ENCODE measurements at places on chromosomes 2 and 18. TPM values are rescaled to one million over a fixed set of nuclear protein-coding genes. Genes with fewer than 3 reads are reported as not detected.

IL36G gene
- total RNA-seq = not detected

- no peaks in the 10 kb centered on the region for H3K4me1 ChIP-seq
- no peaks in the 10 kb centered on the region for H3K27me3 ChIP-seq
- no peak for ATAC-seq
- peaks cover 13% of the 10 kb centered on the region for H3K36me3 ChIP-seq
- no peak overlapping the region for H3K27ac ChIP-seq
Measured at GRCh38 chr2:39350658-39351057, 86.4 kb downstream of the MAP4K3 start.

DNA sequence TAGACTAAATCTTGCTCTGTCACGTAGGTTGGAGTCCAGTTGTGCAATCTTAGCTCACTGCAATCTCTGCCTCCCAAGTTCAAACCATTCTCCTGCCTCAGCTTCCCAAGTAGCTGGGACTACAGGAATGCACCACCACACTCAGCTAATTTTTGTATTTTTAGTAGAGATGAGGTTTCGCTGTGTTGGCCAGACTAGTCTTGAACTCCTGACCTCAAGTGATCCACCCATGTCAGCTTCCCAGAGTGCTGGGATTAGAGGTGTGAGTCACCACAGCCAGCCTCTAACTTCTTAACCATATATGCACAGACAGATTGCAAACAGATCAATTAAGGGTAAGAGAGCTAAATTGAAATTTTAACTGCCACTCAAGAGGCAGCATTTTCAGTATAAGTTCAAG lies 22.1 kb upstream of the CNGA3 start:
- H3K4me1 ChIP-seq = no peaks in the 10 kb centered on the region
- peaks cover 27% of the 10 kb centered on the region for H3K27me3 ChIP-seq
- no peaks in the 10 kb centered on the region for H3K36me3 ChIP-seq
- no peak overlapping the region for H3K4me3 ChIP-seq

SCYGR8 gene
- not detected for total RNA-seq

HADHB gene
- total RNA-seq = 86.2 TPM

- H3K4me1 ChIP-seq = no peaks in the 10 kb centered on the region
- H3K27me3 ChIP-seq = peaks cover 15% of the 10 kb centered on the region
- H3K36me3 ChIP-seq = no peaks in the 10 kb centered on the region
- H3K4me3 ChIP-seq = no peak overlapping the region
Measured at GRCh38 chr2:232887171-232887850, 17.2 kb downstream of the SNORC start.

GRCh38 chr2:96913117-96913397 lies 43.2 kb upstream of the SEMA4C start:
- no peak for ATAC-seq
- peak overlapping the region; percentile 91 for H3K27ac ChIP-seq
- H3K4me1 ChIP-seq = peaks cover 35% of the 10 kb centered on the region
- peak overlapping the region; percentile 81 for H3K4me3 ChIP-seq
- no peaks in the 10 kb centered on the region for H3K27me3 ChIP-seq
- H3K36me3 ChIP-seq = no peaks in the 10 kb centered on the region

SEMA4F gene
- total RNA-seq = 6.5 TPM

ACVR1C gene
- 1.1 TPM for total RNA-seq

CTDSP1 gene
- 126 TPM for total RNA-seq

SEPTIN10 gene
- 3.0 TPM for total RNA-seq

REG1B gene
- total RNA-seq = not detected

DNA sequence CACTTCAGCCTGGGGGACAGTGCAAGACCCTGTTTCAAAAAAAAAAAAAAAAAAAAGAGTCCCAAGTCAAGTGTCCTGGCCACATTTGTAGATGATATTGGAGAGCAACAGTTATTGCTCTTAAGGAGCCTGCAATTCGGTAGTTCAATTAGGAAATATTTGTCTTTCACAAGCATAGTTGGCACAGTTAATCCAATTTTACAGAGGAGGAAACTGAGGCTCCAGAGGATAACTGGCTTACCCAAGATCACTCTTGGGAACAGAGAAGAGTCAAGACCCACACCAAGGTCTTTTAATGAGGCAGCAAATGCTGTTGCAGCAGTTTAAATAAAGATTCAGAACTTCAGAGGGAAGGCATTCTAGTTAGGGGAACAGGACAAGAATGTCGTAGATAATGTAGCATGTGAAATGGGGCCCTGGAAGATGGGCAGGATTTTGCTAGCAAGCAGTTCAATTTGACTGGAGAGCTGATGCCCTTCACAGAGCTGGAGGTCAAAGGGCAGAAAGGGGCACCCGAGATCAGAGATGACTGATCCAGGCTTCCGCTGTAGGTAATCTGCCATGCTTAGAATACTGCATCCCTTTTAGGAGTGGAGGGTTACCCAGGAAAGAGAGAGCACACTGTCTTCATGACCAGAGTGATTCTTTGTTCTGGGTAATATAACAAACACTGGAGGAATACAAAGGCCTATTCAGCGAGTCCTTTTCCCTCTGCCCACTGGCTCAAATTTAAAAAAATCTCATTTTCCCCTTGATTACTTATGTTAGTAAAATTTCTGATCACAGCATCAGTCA lies 3.0 kb downstream of the NPC1 start:
- H3K4me1 ChIP-seq = peaks cover 46% of the 10 kb centered on the region
- peak overlapping the region; percentile 96 for H3K4me3 ChIP-seq
- H3K27ac ChIP-seq = no peak overlapping the region
- peaks cover 51% of the 10 kb centered on the region for H3K36me3 ChIP-seq
- no peaks in the 10 kb centered on the region for H3K27me3 ChIP-seq

DNA sequence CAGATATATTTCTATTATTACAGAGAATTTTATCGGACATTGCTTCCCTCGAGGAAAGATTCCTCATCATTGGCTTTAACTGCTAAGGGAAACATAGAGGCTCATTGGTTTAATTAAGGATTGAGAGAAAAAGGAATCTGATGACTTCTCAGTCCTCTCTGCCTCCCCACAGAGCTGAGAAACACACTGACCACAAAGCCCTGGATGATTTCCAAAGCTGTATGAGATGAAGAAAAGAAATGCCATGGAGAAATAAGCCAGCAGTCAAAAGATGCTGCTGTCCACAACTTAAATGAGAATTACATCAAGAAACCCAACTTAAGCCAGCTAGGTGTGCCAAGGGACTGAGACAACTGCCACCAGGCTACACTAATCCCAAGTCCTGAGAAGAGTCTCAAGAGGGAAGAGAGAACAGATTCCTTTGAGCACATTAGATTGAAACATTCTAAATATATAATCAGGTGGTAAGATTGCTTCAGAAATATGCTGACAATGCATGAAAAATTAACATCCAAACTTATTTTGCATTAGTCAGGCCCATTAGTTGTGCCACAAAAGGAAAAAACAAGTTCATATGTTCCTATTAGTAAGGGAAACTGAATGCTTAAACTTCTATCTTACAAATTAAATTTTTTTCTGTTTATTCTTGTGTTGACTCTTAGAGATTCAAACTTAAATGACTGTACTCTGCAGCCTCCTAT lies 308.1 kb upstream of the CYRIA start:
- no peak overlapping the region for H3K4me3 ChIP-seq
- no peaks in the 10 kb centered on the region for H3K4me1 ChIP-seq
- no peaks in the 10 kb centered on the region for H3K27me3 ChIP-seq
- no peak overlapping the region for H3K27ac ChIP-seq
- no peak for ATAC-seq
- H3K36me3 ChIP-seq = no peaks in the 10 kb centered on the region

- H3K36me3 ChIP-seq = no peaks in the 10 kb centered on the region
- ATAC-seq = no peak
- no peaks in the 10 kb centered on the region for H3K27me3 ChIP-seq
Measured at GRCh38 chr2:164642946-164643555, 21.8 kb upstream of the GRB14 start.

ASB18 gene
- not detected for total RNA-seq

CASP8 gene
- total RNA-seq = 128 TPM

CERS6 gene
- 21.5 TPM for total RNA-seq

DNA sequence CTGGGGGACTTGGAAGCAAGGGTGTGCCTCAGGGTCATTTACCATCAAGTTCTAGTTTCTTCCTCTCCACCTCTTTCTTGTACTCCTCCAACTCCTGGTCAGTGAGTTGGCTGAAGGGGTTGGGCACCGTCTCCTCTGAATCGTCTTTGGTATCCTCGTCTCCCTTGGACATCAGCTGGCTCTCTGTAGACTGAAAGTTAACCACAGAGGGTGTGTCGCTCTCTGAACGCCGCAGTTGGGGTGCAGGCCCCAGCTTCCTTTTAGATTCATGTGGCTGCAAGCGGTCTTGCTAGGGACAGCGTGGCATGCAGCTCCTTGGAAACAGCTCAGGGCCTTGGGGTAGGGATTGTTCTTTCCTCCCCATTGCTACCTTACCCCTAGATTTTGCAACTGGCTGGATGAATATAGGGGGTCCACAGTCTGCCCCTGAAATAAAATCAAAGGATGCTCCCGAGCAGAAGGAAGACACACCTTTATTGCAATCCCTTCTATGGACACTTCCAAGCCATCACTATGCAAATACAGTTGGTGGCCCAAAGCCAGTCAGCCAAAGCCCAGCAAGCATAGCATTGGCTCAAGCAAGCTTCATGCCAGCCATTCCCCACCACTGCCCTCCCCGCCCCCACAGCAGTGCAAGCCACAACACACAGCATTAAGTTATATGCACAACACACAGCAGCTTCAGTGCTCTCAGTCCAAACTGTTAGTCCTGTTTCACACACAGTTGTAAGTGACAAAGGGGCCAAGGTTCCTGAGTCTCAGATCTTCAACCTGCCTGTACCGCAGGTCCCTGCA lies 93.2 kb downstream of the ADD2 start:
- no peak overlapping the region for H3K27ac ChIP-seq
- no peaks in the 10 kb centered on the region for H3K27me3 ChIP-seq
- H3K36me3 ChIP-seq = no peaks in the 10 kb centered on the region

TEKT4 gene
- not detected for total RNA-seq

- no peak overlapping the region for H3K4me3 ChIP-seq
- H3K4me1 ChIP-seq = no peaks in the 10 kb centered on the region
- H3K36me3 ChIP-seq = no peaks in the 10 kb centered on the region
- no peak overlapping the region for H3K27ac ChIP-seq
- no peak for ATAC-seq
Measured at GRCh38 chr2:208370881-208371633, 35.5 kb upstream of the PTH2R start.

SULT1C2 gene
- total RNA-seq = not detected

GRCh38 chr2:97845818-97846217 lies 132.4 kb downstream of the ZAP70 start:
- H3K27me3 ChIP-seq = no peaks in the 10 kb centered on the region
- H3K36me3 ChIP-seq = peaks cover 26% of the 10 kb centered on the region
- no peak overlapping the region for H3K4me3 ChIP-seq
- no peak overlapping the region for H3K27ac ChIP-seq
- no peak for ATAC-seq

GRCh38 chr2:168363347-168364092 lies 92.6 kb upstream of the CERS6 start:
- H3K4me1 ChIP-seq = peaks cover 3% of the 10 kb centered on the region
- H3K27me3 ChIP-seq = no peaks in the 10 kb centered on the region
- ATAC-seq = no peak

ZNF804A gene
- not detected for total RNA-seq

DNA sequence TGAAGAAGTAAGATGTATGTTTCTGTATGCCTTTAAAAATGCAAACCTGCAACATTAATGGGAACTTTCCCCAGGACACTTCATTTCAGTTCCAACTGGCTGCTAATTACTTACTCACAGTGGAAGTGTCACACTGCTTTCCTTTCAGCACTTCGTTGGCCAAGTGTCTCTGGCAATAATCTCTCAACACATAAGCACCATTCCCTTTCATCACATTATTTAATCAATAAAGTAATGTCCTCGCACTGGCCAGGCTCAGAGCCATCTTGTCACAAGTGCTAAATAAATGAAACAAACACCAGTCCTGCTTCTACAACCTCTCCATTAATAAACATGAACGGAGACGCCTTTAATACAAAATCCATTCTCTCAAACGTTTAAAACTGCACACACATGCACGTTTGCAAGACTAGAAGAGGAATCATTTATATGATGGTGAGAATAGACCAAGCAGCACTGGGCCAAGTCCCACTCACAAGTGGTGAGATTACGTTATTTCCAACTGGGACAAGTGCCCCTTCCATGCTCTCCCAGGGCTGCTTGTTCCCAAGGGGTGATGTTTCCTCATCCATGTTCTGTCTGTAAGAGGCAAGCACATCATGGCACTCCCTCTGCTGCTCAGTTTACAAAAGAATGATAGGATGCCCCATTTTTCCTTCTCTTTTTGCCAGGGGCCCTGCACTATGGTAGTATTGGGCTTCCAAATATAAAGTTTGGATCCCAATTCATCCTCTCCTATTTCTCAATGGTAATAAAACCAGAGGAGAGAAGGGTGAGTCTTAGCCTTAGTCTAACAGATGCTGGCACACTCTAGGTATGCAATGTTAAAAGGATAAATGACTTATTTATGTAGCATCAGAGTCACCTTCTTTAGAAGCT lies 56.8 kb upstream of the ETAA1 start:
- no peak overlapping the region for H3K4me3 ChIP-seq
- no peak overlapping the region for H3K27ac ChIP-seq
- H3K27me3 ChIP-seq = peaks cover 14% of the 10 kb centered on the region

CAPN10 gene
- 28.6 TPM for total RNA-seq

DNA sequence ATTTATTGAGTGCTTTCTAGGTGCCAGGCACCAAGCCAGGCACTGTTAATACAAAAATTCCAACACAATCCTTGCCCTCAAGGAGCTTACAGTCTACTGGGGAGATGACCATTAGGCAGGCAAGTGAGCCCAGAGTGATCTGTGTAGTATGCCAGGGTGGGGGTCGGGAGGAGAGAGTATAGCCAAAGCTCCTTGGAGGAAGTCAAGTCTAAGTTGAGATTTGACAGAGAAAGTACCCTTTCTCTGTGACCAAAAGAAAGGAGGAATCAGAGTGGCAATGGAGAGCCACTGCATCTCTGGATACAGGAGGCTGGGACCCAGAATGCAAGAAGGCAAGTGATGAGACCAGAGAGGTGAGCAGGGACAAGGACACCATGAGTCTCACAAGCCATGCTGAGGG lies 7.5 kb downstream of the ANKRD53 start:
- no peak overlapping the region for H3K4me3 ChIP-seq
- no peak for ATAC-seq
- no peaks in the 10 kb centered on the region for H3K27me3 ChIP-seq
- peaks cover 54% of the 10 kb centered on the region for H3K36me3 ChIP-seq
- peaks cover 4% of the 10 kb centered on the region for H3K4me1 ChIP-seq

HNMT gene
- not detected for total RNA-seq

GRCh38 chr2:84846041-84846663 lies 34.7 kb downstream of the TRABD2A start:
- no peaks in the 10 kb centered on the region for H3K36me3 ChIP-seq
- H3K4me1 ChIP-seq = peaks cover 77% of the 10 kb centered on the region
- peak overlapping the region; percentile 85 for H3K27ac ChIP-seq
- no peaks in the 10 kb centered on the region for H3K27me3 ChIP-seq
- peak overlapping the region; percentile 79 for H3K4me3 ChIP-seq
- ATAC-seq = peak; percentile 59

- H3K4me3 ChIP-seq = peak overlapping the region; percentile 88
- H3K4me1 ChIP-seq = peaks cover 67% of the 10 kb centered on the region
- H3K27me3 ChIP-seq = no peaks in the 10 kb centered on the region
- peak overlapping the region; percentile 100 for H3K27ac ChIP-seq
Measured at GRCh38 chr18:77062518-77063003, 70.0 kb downstream of the MBP start.
